AG08395 (cell line): ENCODE measurements at places on chromosomes 5 and 9.

DNA sequence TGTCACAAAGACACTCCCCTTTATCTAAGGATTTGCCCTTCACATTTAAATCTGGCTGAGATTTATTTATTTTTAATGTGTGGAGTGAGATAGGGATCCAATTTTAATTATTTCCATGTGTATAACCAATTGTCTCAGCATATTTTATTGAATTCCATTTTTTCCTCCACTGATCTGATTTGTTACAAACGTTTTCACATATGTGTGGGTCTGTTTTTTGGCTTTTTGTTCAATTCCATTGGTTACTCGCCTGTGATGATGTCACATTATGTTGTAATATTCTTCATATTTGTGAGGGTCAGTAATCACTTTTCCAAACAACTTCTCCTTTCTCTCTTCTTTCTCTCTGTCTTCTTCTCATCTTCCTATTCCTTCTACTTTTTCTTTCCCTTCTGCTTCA, 278.3 kb upstream of the RFX3 start:
- peak; percentile 40 for DNase-seq

DNA sequence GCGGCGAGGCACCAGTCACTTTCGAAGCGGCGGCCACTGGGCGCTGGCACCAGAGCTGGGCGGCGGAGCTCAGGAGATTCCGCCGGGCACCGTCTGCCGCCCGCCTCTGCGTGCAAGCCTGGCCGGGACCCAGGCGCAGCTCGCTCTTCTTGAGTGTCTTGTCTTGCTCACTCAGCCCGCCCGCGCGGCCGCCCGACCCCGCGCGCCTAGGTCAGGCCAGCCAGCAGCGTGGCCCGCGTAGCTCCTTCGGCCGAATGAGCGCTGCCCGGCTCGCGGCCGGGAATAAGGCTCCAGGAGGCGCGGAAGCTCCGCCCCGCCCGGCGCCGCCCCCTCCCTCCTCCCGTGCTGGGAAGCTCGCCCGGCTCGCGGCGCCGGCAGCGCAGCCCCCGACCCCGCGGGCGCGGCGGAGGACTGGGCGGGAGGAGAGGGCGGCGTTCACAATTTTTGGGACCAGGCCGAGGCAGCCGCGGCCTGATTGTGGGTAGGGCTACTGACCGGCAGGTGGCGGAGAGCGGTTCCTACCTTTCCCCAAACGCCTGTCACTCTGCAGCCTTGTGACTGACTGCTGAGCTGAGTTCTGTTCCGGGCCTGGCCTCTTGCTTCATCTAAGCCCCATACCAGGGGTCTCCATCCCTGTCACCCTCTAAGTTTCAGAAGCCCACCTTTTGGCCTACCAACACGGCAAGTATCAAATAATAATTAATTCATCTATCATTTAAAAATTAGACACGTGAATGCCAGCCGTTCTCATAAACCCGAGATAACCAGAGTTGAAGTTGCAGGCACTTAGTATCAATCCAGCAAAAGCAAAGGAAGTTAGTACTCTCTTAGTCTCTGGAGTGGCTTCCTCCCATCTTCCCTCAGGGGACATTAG, at the start of gene HBEGF:
TSS of gene HBEGF (minus strand) at position 256 of the 874 bp plus-strand sequence. CDS start 275 bp downstream, outside the sequence.
- peak; percentile 88 for DNase-seq

DNA sequence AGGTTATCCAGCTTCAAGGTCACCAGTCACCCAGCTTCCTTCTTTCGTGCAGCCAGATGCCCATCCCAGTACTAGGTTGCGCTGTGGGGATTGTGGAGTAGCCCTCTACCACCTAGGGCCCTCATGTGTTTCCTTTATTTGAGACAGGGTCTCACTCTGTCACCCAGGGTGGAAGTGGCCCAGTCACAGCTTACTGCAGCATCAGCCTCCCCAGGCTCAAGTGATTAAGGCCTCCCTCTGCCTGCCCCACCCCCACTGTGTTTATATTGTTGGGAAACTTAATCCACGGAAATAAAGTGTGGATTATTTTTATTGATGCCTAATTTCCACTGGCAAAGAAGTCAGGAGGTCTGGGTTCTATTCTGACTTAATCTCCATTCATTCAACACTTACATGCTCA, 4.3 kb downstream of the IL17B start:
- DNase-seq, result no peak

DNA sequence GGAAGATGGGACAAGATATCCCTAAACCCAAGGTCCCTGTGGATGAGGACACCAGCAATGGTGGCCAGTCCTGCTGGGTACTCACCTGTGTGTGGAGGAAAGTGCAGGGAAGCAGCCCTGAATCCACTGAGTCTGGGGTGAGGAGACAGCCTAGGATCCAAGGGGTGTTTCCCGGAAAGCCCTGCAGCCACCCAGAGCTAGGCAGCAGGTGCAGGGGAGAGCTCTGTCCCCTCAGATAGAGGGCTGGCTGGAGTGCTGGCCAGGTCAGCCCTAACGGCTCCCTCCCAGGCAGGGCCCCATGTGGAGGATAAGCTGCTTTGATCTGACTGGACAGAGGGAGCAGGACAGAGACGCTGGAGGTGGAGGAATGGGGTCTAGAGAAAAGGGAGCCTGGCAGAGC, 344.7 kb upstream of the IRX4 start:
- DNase-seq, result no peak

- DNase-seq, result no peak
Measured at GRCh38 chr5:164881442-164881841, 1376.0 kb downstream of the MAT2B start.

DNA sequence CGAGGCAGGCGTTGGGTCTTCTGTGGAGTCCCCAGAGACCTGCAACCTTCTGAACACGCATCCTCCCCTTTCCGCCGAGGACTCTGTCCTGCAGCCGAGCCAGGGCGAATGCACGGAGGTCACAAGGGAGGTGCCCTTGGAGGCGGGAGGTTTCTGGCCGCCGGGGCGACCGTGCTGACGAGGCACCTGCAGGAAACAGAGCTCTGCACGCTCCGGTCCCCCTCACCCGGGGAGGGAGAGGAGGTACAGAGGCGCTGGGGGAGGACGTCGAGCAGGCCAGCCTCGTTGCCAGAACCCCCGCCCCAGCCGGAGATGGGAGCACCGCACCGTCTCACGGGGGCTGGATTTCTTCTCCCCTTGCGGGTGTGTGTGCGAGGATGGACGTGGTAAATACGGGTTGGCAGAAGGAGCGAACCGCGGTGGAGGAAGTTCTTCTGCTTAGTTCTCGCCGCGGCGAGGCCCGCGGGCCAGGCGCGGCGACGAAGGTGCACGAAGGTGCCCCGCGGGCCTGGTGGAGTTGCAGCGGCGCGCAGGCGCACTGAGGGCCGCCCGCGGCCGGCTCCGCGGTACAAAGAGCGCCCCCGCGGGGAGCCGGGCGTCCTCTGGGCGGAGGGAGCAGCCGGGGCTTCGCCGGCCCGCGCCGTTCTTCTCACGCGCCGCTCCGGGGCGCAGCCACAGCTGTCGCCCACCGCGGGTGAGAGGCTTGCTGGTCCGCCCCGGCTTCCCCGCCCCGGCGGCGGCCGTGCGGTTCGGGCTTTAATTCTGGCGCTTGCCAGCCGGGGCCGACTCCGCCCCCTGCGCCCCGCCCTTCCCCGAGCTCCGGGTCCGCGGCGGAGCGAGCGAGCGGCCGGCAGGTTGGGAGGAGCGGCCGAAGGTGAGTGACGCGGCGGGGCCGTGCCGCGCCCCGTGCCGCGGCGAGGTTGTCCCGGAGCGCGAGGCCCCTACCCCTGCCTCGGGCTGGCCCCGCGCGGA, 289.5 kb downstream of the DOCK8 start:
- peak; percentile 75 for DNase-seq

DNA sequence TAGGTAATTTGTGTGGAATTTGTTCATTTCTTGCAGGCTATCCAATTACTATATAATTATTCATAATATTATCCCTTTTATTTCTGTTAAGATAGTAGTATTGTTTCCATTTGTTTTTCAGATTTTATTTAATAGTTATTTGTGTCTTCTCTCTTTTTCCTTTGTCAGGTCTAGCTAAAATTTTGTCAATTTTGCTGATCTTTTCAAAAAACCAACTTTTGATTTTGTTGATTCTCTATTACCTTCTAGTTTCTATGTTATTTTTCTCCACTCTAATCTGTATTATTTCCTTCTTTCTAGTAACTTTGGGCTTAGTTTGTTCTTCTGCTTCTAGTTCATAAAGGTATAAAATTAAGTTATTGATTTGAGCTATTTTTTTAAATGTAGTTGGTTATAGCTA, 76.3 kb downstream of the OSTF1 start:
- DNase-seq, result no peak
